ENCODE measurements at places on chromosomes 1 and 21.

GRCh38 chr1:29777522-29777921 is 541.2 kb downstream of the PTPRU start:
- DNase-seq = no peak

GRCh38 chr1:1116701-1117468 is 996 bp upstream of the C1orf159 start:
- DNase-seq = no peak

DNA sequence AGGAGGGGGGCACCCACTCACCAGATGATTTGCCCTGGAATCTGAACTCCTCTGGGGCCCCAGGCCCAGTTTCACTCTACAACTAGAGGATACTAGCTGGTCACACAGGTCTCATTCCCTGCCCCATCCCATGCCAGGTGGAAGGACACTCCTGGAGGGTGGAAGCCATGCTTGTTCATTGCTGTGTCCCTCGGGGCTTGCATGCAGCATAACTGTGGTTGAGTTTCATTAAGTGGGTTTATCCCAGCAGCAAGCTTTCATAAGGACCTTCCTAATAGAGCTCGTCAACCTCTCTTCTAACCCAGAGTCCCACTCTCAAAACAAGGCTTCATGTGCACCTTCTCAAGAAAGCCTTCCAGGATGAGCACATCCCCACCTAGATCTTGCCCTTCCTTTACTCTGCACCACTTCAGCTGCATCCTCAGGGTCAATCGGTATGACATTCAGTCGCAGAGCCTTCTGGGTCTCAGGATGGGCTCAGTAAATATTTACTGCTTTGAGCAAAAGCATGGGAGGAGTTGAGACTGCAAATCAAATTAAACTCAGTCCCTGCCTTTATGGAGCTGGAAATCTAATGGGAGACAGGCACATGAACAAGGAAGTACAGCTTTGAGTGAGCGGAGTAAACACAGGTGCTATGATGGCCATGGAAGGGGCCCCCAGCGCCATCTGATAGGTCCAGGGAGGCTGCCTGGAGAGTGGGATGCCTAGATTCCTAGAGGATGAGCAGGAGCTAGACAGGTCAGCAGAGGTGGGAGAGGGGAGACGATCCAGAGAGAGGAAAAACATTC is 32.3 kb downstream of the LAMB3 start:
- DNase-seq = no peak

GRCh38 chr1:166811691-166812090 is 27.6 kb upstream of the POGK start:
- no peak for DNase-seq

- no peak for DNase-seq
These were observed 38.3 kb upstream of the F3 start for GRCh38 chr1:94579876-94580294.

- DNase-seq = no peak
These were observed 115.3 kb downstream of the RUNX1 start for GRCh38 chr21:34933609-34934335.

DNA sequence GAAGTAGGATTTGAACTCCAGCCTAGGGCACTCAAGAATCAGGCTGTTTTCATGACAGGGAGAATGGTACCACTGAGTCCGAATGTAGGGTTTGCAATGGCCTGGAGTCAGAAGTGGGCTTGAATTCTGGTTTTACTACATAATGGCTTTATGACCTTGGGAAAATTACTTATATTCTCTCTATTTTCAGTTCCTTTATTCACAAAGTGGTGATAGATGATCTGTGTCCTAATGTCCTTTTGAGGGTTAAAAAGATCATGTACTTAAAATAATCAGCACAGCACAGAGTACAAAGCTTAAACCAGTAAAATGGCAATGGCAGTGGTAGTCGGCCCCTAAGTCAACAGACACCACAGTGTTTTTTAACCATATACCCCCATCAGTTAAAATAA is 63.7 kb upstream of the HOOK1 start:
- DNase-seq = no peak

GRCh38 chr1:56180520-56181190 is 398.7 kb downstream of the PLPP3 start:
- DNase-seq = no peak

DNA sequence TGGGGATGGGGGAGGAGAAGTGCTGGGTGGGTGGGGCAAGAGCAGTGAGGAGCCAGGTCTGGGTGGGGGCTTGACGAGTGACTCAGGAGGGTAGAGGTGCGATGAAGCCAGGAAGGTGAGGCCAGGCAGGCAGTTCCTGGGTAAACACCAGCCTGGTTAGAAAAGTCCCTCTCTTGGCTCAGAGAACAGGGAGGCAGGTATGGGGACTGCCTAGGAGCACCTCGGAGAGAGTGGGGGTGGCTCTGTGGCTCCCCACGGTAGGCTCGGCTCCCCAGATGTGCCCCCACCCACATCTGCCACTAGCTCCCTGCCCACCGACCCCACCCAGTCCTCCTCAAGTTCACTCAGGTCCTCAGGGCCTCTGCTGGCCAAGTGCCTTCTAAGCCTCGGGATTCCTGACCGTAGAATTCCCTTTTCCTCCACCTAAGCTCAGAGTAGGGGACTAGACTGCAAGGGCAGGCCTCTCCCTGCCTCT is 1.2 kb downstream of the HSPG2 start:
- no peak for DNase-seq

DNA sequence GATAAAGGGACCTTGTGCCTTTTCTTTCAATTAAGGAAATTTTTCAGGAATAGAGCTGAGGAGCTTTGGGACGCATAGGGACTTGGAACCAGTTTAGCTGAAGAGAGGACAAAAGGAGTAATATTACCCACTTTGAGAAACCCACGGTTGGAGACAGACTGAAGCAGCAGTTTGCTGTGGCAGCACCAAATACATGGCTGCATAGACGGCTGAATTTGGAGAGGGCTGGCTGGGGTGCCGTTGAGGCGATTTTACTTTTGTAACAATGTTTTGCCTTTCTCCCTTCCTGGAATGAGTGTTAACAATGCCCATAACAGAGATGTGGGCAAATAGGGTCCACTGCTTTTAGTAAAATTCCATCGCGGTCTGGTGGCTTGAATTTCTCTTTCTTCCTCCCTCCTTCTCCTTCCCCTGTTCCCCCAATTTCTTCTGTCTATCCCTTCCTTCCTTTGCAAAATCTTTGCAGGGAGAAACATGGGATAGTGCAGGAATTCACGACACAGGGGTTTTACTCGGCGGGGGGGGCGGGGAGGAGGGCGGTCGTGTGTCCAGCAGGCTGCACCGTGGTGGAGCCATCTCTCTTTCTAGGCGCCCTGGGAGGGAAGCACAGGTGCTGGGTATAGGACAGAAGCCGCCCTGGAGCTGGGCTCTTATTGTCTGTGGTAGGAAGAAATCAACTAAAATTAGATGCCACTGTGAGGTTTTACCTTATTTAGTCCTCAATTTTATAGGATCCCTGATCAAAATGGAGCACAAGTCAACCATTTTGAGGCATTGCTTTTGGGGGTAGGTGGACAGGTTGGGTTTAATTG is 6.8 kb downstream of the LHX4 start:
- no peak for DNase-seq

DNA sequence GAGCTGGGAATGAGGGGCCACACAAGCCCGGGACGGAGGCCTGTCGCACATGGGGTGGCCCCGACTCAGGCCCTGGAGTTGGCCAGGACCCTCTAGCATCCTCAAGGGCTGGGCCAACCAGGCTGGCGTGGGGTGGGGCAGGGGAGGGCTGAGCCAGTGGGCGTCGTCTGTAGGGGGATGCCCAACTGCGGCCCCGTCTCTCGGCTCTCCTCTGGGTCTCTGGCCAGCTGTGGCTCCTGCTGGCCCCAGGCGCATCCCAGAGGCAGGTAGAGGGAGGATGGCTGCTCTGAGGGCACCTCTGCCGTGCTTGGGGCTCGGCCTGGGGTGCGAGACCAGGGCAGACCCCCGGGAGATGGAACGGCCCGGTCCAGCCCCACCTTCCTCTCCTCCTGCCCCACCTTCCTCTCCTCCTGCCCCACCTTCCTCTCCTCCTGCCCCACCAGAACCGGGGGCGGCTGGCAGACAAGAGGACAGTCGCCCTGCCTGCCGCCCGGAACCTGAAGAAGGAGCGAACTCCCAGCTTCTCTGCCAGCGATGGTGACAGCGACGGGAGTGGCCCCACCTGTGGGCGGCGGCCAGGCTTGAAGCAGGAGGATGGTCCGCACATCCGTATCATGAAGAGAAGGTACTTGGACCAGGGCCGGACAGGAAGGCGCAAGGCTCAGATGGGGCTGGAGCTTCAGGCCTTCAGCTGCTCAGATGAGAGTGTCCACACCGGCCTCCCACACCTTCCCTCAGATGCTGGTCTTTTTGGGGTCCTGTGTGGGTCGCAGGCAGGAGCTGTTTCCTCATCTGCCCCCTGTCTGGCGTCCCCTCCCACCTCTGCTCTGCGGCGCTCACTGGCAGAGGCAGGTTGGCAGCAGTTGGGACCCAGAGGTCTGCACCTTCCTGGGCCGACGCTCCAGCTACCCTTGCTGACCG is 6.2 kb downstream of the SAMD11 start:
- DNase-seq = no peak

- no peak for DNase-seq
These were observed 26.8 kb upstream of the CLSTN1 start for GRCh38 chr1:9850442-9851162.

DNA sequence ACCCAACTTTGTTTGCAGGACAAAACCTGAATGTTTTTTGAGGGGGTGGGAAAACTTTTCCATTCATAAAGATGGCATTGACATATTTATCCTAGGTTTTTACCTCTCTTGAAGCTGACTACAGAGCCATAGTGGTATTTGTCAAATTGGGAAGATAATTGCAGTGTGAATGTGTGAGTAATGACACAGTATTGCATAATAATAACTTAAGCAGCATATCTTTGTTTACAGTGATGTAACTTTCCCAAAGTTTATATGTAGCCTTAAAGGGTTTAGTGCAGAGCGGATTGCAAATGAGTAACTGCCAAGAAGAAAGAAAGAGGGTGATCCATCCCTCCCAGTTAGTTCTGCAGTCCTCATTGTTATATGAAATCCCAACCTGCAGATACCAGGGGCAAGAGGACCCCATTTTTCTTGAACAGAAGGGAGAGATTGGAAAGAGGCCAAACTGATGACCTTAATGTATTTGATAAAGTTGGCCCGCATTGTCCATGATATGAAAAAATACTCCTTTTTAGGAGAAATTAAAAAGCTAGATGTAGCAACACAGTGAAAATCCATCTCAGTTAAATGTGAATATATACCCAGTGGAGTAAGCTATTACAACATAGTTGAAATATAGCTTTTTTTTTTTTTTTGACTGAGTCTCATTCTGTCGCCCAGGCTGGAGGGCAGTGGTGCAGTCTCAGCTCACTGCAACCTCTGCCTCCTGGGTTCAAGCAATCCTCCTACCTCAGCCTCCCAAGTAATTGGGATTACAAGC is 23.7 kb upstream of the NFIA start:
- no peak for DNase-seq

DNA sequence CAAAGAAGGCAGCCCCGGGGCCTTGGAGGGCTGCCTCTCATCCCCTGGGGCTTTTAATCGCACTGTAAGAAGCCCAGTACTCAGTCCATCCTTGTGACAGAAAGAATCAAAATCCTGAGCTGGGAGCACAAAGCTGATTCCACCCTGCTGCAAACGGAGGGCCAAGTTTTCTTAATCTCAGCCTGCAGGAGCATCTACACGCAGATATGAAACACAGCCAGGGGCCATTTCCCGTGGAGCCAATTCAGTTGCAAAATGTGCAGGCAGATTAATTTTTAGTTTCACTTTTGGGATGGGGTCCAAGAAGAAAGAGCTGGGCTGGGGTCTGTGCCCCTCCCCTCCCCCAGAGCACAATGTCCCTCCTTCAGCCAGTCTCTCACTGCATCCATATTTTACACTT is 4.4 kb downstream of the LYPD8 start:
- DNase-seq = no peak

DNA sequence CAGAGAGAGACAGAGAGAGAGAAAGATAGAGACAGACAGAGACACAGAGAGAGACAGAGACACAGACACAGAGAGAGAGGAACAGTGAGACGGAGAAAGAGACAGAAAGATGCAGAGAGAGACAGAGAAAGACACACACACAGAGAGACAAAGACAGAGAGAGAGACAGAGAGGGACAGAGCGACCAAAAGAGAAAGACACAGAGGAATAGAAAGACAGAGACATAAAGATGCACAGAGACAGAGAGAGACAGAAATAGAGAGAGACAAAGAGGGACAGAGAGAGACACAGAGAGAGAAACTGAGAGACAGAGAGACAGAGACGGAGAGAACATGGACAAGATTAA is 16.5 kb downstream of the WNT3A start:
- DNase-seq = no peak

- no peak for DNase-seq
These were observed 52.9 kb downstream of the LRRC8D start for GRCh38 chr1:89873770-89874169.

- no peak for DNase-seq
These were observed 10.7 kb downstream of the RAB42 start for GRCh38 chr1:28602536-28603439.

- DNase-seq = no peak
These were observed 30.2 kb downstream of the PLA2G4A start for GRCh38 chr1:186858923-186859322.

GRCh38 chr1:35371506-35371905 is 103.0 kb downstream of the ZMYM4 start:
- DNase-seq = no peak

GRCh38 chr1:42758641-42759040 is 8.2 kb downstream of the P3H1 start:
- no peak for DNase-seq

DNA sequence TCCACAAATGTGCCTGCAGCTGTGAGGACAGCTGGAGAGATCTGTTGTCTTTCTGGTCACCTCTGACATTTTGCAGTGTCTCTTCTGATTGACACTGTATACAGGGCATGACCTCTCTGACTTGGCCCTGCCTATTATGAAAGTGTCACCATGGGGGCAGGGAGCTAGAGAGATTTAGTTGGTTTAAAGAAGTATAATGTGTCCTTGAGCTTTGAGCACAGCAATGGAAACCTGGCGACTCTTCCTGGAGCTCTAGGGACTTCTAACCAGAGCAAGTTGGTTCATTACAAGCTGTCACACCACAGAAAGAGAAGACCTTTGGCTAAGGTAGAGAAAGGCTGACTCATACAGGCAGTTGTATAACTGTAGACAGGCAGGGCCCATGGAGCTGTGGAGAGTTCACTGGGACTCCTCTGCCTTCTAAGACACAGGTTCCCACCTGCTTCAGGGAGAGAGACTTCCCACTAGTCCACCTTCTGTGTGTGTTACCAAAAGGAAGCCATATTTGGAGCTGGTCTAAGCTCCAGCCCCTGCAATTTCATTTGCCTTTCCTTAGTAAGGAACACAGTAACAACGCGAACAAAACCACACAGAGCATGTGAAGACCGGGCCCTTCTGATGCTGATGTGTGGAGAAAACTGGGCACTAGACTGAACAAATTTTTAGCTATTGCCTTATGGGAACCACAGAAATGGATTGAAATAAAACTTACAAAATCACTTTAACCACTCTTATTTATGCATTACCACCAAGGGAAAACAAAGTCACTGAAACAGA is 90.5 kb upstream of the ADAR start:
- no peak for DNase-seq

DNA sequence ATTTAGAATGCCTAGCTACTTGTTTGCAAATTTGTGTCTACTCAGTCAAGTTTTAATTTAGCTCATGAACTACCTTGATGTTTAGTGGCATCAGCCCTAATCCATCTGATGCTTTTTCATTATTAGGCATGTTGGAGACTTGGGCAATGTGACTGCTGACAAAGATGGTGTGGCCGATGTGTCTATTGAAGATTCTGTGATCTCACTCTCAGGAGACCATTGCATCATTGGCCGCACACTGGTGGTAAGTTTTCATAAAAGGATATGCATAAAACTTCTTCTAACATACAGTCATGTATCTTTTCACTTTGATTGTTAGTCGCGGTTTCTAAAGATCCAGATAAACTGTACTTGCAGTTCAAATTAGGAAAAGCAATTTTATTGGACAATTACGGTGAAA is 7.6 kb downstream of the SOD1 start:
- DNase-seq = no peak
